ENCODE measurements at places on chromosomes 2 and 18.
A peak's percentile ranks its signal among the peaks of the same experiment; 100 is the strongest.

DNA sequence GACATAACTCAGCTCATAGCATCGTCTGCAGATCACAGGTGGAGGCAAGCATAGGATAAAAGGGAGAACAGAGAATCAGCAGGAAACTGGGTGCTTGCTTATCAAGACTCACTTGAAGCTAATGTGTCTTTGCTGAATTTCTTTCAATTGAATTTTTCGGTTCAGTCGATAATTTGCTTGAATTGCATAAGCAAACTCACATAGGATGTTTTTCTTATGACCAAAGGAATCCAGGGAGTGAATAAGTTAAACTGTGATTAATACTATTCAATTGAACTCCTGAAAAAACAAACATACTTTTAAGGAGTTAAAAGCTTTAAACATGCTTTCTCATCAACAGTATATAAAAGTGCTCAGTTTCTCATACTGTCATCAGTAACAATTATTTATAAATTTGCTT is 707.1 kb upstream of the ACVR2A start:
- no peak for DNase-seq

DNA sequence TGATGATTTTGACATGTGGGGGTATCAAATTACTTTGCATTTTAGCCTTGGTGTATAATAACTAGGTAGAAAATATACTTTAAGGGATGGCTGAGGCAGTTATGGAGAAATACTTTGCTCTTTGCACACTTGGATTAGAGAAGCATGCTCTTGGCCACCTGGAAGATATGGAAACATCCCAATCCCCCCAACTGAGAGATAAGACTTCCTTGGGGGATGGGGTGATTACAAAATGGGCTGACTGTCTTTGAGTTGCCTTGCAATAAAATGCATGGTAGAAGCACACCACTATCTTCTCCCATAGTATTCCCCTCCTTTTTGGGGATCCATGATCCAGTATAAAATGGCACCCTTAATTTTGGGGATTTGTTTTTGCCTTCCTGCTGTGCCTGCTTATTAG is 15.1 kb upstream of the FAM98A start:
- no peak for DNase-seq

DNA sequence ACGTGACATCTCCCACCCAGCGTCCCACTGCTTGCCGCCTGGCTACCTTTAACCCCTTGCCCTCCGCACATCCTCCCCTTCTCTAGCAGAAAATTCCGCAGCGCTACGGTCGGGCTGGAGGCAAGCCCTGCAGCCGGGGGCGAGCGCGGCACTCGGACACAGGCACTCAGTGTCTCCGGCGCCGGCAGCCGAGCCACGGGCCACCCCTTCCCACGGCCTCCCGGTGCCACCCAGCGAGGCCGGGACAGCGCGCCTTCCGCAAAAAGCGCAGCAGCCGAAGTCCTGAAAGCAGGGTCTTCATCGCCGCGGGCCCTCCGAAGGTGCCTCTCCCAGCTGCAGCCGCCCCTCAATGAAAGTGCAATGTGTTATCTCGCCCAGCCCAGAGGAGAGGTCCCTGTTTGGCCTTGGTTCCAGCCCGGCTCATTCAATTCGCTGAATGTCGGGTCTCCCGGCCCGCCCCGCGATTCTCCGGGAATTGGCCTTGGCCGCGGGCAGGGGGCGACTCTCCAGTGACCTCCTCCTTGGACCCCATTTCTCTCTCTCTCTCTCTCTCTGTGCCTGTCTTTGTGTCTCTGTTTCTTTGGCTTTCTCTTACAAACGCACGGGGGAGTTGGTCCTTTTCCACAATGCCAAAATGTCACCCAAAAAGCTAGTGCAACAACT is 1.1 kb downstream of the DLGAP1 start:
- DNase-seq, result no peak

DNA sequence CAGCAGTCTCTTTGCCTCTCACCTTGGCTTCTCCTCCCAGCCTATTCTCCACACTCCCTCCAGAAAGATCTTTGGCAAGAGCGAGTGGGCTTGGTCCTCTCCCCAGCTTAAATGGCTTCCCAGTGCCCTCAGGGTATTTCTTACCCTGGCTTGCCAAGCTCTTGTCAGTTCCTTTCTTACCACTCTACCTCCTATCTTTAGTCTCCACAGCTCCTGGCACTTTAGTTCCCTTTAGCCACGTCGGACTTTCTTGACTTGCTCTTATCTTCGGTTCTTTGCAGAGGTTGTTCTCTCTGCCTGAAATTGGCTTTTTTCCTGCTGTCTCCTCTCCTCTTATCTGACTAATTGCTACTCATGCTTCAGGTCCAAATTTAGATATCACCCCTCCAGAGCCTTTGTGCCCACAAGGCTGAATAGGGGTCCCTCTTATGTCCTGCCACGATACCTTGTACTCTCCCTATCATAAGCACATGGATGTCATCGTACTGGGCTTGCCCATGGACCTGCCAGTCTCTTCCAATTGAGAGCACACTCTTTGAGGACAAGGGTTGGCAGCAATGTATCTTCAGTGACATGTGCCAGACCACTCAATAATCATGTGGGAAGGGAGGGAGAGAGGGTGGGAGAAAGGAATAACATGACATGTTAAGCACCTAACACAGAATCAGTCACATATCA is 131.7 kb upstream of the CTAGE1 start:
- no peak for DNase-seq

DNA sequence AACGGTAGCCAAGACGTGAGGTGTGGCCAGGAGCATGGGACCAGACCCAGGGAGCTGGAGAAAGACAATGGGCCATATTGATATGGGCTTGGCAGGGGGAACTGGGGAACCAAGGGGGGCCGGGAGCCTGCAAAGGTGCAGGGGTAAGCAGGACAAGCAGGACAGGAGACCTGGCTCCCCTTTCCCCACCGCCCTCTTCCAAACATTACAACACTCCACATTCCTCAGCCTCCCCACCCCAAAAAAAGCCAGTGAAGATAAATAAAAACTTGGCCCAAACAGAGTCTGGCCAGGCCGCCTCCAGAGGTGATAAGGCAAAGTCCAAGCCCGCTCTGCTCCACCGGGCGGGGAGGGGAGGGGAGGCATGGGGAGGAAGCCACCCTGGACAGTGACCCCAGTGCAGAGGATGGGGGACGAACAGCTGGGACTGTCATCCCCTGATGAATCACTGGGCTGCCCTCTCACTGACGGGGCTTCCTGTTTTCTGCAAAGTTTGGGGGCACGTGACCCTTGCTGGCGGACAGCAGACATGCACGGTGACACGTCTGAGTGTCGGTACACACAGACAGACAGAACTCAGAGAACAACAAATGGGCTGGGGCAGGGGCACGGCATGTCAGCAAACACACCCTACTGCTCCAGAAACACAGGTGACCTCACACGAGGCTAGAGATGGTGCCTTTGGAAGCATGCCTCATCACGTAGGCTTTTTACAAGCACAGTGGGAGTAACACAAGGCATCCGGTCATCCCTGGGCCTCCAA is 100.2 kb downstream of the TNS1 start:
- DNase-seq, result peak; percentile 71

DNA sequence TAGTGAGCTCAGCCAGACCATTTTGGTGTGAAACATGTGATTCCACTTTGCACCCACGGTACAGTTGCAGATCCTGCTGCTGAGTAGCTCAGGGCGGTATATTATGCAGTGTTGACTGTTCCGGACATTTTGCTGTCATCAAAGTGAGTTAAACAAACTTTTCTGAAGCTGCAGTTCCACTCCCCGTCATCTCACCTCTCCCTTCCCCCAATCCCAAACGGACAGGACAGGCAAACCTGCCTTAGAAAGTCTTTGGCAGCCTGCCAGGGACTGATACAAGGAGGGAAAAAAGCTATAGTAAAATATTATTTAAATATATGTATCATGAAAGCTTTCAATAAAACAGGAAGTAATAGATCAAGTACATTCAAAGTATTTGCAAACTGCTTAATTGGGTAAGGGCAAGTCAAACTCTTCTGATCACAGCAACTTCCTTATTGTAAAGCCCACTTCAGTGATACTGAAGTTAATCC is 35.5 kb upstream of the SP5 start:
- no peak for DNase-seq

DNA sequence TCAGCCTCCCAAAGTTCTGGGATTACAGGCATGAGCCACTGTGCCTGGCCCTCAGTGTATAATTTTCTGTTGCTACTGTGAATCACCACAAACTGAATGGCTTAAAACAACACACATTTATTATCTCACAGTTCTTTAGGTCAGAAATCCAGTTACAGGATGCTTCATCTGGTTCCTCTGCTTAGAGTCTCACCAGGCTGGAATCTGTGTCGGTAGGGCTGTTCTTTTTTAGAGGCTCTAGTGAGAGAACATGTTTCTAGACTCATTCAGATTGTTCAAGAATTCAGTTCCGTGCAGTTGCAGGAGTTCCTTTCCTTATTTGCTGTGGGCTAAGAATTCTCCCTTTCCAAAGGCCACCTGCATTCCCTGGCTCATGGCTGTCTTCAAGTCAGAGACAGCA is 22.2 kb downstream of the CCDC121 start:
- DNase-seq, result no peak

DNA sequence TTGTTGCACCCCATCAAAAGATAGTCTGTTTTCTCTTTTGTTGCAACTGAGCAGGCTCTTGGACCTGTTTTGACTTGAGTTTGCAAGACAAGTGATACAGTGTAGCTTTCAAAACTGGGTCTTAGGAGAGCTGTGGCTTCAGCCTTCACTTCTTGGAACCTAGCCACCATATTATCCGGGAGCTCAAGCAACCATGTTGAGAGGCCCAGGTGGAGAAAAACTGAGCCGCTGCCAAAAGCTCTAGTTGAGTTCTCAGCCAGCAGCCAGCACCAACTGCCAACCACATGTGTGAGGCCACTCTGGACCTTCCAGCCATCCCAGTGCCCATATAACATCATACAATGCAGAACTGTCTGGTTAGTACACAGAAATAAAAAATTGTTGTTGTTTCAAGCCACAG is 5.4 kb downstream of the CACNB4 start:
- DNase-seq, result no peak

GRCh38 chr18:13331846-13332245 is 113.3 kb downstream of the LDLRAD4 start:
- DNase-seq, result no peak

- DNase-seq, result no peak
Measured at GRCh38 chr2:31693882-31694281, 113.1 kb upstream of the SRD5A2 start.

- no peak for DNase-seq
Measured at GRCh38 chr18:26711756-26712155, 153.8 kb downstream of the AQP4 start.
